ENCODE measurements at places on chromosomes 7 and 10.

- no peak for DNase-seq
Observed at GRCh38 chr10:132389433-132390169, 7.4 kb upstream of the PWWP2B start.

DNA sequence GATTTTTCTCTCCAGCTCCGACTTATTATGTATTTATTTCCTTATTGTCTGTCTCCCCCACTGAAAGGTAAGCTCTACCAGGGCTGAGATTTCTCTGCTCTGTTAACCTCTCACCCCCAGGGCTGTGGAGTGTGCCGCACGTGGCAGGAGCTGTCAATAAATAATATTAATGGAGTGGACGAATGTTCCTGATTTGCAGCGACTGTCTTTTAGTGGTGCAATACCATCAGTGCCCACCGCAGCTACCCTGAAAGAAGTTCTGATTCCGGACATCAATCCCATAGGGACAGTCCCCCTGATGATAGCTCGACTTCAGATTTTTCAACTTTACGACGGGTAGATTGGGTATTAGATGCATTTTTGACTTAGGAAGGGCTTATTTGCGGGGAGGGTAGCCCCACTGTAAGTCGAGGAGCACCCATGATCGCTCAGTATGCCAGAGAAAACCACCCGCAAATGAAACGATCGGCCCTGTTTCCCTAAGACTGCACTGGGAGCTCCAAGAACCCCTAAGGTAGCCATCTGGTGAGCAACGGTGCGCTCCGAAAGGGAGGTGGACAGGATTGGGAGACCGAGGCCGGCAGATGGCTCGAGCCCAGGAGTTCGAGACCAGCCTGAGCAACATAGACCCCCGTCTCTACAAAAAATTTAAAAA is 986 bp upstream of the PPP2R2D start:
- no peak for DNase-seq

GRCh38 chr10:3858051-3858845 is 73.2 kb upstream of the KLF6 start:
- DNase-seq: no peak

GRCh38 chr7:91749418-91749817 is 131.1 kb downstream of the MTERF1 start:
- DNase-seq: no peak

- no peak for DNase-seq
Observed at GRCh38 chr7:84209006-84209405, 14.4 kb upstream of the SEMA3A start.

GRCh38 chr7:111750228-111750627 is 187.9 kb upstream of the IMMP2L start:
- DNase-seq: no peak

DNA sequence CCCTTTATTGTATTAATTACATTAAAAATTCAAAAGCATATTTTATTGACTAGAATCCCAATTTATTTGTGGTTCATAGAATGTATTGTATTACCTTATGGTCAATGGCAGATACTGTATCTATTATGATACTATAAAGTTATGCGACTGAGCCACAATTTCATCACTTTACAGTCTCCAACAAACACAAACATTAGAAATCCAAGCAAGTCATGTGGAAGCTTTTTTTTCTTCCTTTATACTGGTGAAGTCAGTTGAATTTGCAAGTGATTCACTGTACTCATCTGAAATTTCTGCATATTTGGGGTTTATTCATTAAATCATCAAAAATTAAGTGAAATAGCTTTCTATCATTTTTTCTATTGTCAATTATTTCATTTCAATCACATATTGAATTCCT is 54.3 kb downstream of the BMPER start:
- no peak for DNase-seq

DNA sequence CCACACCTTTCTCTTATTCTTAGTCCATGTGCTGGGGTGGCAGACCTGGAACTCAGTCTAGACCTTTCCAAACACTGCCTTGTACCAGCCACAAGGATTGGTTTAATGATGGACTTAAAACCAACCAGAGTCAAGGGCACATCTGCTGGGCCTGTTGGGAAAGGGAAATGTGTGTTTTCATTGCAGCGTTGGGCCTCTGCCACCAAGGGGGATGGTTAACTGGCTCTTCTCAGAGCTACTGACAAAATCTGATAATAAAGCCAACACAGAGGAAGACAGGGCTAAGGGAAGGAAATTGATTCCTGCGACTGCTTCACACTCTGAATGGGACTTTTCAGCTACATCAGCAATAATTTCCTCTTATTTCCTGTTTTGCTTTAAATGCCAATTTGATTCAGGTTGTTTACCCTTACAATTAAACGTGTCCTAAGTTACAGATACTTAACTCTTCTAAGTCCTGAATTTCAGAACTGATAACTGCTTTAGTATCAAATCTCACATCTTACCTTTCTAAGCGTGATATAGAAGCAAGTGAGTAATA is 68.4 kb upstream of the MALRD1 start:
- no peak for DNase-seq
